Placental epithelial cell (primary cell): ENCODE measurements at places on chromosomes 2 and 18. TPM values are rescaled to one million over a fixed set of nuclear protein-coding genes. Genes with fewer than 3 reads are reported as not detected.

The SULT1C3 gene
- not detected in 2 replicates for total RNA-seq

The GDF7 gene
- under 0.01 TPM in 1 of 2 replicates, not detected in the other for total RNA-seq

The METTL21A gene
- 6.7 and 11.6 TPM in 2 replicates for total RNA-seq

The SLC16A14 gene
- total RNA-seq = 0.11 and 0.39 TPM in 2 replicates

The LMAN2L gene
- total RNA-seq = 13.7 and 21.0 TPM in 2 replicates

The PLCD4 gene
- total RNA-seq = not detected in 2 replicates

The RAD51AP2 gene
- not detected in 2 replicates for total RNA-seq

The GAREM2 gene
- total RNA-seq = 2.7 and 12.9 TPM in 2 replicates

The ZCCHC2 gene
- 8.6 and 10.3 TPM in 2 replicates for total RNA-seq

The NBAS gene
- total RNA-seq = 88.7 and 89.7 TPM in 2 replicates

The C1QL2 gene
- total RNA-seq = not detected in 2 replicates

The FLACC1 gene
- 0.54 and 2.4 TPM in 2 replicates for total RNA-seq

The FAM110C gene
- 2.4 and 3.5 TPM in 2 replicates for total RNA-seq
